CD4-positive, alpha-beta T cell (primary cell): ENCODE measurements at places on chromosomes 6 and 20.
A peak's percentile ranks its signal among the peaks of the same experiment; 100 is the strongest.

DNA sequence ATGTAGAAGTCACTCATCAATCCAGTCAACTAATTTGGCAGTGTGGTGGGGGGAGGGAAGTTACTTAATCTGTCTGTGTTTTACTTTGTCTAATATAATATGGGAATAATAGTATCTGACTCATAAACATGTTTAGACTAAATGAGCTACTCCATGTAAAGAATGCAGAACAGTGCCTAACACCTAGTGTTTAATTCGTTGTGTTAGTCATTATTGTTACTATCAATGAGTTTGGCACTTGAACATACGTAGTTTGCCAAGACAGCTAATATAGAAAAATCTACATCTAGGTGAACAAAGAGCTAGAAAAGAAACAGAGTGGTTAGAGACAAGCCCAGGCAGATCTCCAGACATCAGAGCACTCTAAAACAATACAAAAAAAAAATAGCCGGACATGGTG, 49.1 kb downstream of the IRAK1BP1 start:
- no peak for DNase-seq

- DNase-seq, result no peak
Measured at GRCh38 chr6:26121141-26122004, 34.1 kb downstream of the HFE start.

GRCh38 chr20:23456409-23456808, 3.7 kb upstream of the CST11 start:
- no peak for DNase-seq

GRCh38 chr20:60795651-60796050, 456.4 kb upstream of the CDH4 start:
- DNase-seq, result no peak

GRCh38 chr6:116106146-116106545, 5.5 kb downstream of the NT5DC1 start:
- DNase-seq, result no peak

DNA sequence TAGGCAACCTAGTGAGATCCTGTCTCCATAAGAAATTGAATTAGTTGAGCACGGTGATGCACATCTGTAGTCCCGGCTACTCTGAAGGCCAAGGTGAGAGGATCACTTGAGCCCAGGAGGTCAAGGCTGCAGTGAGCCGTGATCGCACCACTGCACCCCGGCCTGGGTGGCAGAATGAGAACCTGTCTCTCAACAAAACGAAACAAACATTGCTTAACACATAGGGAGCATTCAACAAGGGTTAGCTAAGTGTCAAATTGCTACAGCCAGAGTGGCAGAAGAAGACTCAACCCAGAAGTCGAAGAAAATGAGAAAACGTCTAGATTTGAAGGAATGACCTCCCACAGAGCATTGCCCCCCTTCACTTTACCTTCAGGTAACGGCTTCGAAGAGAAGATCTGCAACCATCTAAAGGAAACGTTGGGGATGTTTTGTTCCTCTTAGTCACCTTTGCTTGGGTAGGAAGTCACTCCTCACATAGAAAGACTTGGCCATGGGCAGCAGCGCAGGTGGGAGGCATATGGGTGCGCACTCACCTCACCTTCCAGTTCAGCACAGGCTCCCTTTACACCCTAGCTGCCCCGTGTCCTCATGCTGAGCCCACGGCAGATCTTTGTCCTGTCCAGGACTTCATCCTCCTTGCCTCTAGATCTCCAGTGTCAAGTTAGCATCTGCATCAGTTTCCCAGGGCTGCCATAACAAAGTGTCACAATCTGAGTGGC, 63.7 kb upstream of the SHLD1 start:
- DNase-seq, result no peak

DNA sequence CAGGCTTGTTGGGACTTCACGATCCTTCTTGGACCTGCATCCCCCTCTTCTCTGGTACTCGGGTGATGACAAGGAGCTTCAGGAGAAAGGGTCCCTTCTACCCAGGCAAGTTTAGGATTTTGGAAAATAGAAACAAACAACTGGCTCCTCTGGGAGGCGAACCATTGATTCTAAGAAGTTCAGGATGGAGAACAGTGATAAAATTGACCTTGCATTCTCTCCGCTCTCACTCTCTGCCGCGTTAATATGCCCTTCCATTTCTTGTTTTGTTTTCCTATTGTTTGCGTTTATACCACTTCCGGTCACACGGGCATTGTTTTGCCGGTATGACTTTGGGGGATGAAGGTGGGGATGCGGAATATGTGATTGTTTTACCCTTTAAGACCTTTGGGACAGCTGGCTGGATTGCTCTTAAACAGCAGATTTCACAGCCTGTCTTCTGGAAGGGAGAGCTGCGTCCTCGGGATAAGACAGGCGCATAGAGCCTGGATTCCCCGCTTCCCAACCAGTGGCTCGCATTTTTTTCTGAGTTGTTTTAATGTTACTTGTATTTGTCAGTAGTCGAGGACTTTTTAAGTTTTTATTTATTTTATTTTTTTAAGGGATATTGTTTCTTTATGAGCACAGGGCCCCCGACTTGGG, 144.3 kb upstream of the ZNF184 start:
- DNase-seq, result no peak

- no peak for DNase-seq
Measured at GRCh38 chr20:2840967-2841531, 504 bp downstream of the VPS16 start.

- DNase-seq, result no peak
Measured at GRCh38 chr20:7399114-7399513, 541.1 kb downstream of the HAO1 start.

- DNase-seq, result no peak
Measured at GRCh38 chr20:51651921-51652549, 109.5 kb upstream of the NFATC2 start.

- DNase-seq, result no peak
Measured at GRCh38 chr20:39651645-39652325, 689.6 kb downstream of the DHX35 start.

DNA sequence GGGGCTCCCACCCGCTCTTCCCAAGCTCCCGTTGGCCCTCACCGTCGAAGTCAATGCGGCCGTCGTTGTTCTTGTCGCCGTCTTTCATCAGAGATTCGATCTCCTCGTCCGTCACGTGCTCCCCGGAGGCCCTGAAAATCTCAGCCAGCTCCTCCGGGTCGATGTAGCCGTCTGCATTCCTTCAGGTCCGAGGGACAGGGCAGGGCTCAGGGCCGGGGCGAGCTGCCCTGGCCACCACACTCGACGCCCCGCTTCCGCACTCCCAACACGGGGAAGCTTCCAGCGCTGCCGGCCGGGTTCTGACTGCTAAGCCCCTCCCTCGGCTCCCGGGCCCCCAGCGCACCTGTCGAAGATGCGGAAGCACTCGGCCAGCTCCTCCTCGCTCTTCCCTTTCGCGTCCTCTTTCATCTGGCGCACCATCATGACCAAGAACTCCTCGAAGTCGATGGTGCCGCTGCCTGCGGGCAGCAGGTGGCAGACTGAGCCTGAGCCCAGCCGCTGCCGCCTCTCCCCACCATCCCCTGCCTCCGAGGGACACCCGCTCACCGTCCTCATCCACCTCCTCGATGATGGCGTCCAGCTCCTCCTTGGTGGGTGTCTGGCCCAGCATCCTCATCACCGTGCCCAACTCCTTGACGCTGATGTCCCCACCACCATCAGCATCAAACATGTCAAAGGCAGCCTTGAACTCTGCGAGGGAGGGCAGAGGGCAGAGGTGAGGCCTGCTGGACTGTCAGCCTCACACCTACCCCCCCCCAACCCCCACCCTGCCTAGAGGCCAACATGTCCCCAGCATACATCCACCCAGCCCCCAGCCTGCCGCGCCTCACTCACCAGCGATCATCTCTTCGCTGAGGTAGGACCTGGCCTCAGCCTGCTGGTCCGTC, 2.9 kb downstream of the TNNC2 start:
- DNase-seq, result peak; percentile 71

GRCh38 chr6:38142178-38142902, 322.8 kb downstream of the ZFAND3 start:
- DNase-seq, result no peak

DNA sequence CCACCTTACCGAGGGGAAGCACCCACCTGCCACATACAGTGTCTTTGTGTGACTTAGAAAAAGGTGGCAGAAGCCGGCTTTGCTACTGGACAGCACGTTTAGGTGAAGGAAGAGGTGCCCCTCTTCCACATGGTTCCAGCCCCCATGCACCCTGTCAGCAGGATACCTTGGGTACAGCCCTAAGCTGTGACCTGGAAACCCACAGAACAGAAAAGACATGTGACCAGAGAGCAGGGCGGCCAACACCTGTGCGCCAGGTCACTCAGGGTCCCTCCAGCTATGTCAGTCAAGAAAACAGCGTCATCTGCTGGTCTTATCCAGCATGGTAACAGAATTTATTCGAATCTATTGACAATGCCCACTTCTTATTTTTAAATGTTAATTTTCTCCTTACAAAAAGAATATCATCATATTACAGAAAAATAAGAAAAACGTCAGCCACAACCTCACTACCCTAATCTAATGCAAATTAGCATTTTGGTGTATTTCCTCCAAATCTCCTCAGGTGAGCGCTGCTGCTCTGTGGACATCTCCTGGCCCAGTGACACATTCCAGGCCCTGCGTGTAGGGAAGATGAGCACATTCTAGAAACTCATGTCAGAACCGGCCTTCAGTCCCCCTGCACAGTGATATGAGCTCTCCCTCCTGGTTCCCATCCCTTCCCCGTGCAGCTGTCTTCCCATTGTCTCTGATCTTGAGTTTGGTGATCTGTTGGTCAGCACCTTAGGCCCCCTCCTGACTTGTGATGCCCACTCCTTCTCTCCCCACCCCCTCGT, 37.2 kb downstream of the GTF2H5 start:
- no peak for DNase-seq

DNA sequence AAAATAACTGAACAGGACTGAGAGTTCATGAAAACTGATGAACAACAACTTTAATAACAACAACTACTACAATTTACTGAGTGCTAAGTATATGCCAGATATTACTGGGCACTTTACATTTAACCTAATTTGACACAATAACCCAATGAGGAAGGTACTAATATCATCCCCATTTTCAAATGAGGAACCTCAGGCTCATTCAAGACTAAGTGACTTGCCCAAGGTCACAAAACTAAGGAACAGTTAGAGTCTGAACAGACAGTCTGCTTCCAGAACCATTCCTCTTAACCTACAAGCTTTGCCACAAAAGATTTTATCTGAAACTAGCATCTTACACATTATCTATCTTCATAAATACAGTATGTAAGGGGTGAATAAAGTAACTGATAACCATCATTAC, 10.6 kb upstream of the NDRG3 start:
- DNase-seq, result no peak

GRCh38 chr20:51608061-51608460, 65.5 kb upstream of the NFATC2 start:
- no peak for DNase-seq

- no peak for DNase-seq
Measured at GRCh38 chr6:6695625-6696276, 107.2 kb downstream of the LY86 start.

DNA sequence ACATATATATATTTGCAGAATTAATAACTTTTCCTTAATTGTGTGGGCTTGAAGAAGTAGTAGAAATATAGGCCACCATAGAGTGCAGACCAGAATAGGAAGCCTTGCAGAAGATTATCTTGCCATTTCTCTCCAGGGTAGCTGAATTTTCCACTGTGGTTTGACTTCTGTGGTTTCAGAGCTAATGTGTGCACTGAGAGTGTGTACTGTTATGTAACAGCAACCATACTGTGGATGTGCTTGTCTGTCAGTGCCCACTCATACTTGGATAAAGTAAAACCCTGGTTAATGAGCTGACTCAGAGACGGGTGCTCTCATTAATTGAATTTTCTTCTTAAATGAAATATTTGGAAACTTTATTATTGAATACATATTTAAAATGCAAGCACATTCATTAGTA, 57.2 kb downstream of the CEP43 start:
- DNase-seq, result no peak

GRCh38 chr6:25366903-25367545, 87.8 kb downstream of the CARMIL1 start:
- peak; percentile 20 for DNase-seq

DNA sequence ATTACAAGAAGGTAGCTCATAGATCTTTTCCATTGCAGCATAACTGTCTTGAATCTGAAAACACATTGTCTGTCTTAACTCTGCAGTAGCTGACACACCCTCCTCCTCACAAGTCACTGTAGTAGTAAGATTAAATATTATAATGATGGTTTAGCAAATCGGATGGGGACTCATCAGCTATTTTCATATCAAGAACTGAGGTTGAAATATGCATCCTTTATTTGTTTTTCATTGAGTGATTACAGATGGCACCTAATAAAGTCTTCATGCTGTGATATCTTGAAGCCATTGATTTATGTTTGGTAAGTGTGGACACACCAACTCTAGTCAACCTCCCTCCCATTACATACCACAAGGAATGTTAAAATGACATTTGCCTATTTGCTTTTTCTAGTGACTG, 267.4 kb upstream of the TAB2 start:
- DNase-seq, result no peak

- no peak for DNase-seq
Measured at GRCh38 chr20:17854307-17854903, 114.2 kb downstream of the SNX5 start.

GRCh38 chr6:32816746-32817204, at the start of gene HLA-DOB:
Gene HLA-DOB (minus strand): TSS chr6:32817002. CDS start chr6:32816951, 51 bp downstream.
- DNase-seq, result no peak

GRCh38 chr6:46002264-46002663, 13.4 kb downstream of the CLIC5 start:
- DNase-seq, result no peak

DNA sequence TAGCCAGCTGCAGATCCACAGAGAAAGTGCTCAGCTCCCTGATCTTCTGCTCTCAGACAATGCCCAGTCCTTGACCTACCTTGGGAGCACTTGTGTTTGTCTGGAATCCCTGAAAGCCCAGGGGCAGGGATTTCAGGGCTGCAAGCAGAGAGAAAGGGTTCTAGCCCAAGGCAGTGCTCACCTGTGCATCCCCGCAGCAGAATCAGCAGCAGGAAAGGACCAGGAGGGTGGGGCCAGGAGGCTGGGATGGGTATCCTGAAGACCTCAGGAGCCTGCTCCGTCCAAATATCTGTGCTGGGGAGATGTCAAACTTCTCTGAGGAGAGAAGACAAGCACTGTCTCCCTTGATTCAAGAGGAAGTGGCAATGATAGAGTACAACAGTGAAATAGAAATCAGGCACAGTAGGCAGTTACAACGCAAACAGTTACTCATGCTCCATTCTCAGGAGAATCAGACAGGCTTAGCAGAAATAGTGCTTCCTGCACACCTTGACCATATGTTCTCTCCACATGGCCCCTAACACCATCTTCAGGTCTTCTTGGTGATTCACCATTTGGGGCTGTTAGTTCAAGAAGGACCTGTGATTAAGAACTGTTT, 28.7 kb upstream of the SIRPG start:
- DNase-seq, result no peak
